ENCODE measurements at places on chromosomes 4 and X.

DNA sequence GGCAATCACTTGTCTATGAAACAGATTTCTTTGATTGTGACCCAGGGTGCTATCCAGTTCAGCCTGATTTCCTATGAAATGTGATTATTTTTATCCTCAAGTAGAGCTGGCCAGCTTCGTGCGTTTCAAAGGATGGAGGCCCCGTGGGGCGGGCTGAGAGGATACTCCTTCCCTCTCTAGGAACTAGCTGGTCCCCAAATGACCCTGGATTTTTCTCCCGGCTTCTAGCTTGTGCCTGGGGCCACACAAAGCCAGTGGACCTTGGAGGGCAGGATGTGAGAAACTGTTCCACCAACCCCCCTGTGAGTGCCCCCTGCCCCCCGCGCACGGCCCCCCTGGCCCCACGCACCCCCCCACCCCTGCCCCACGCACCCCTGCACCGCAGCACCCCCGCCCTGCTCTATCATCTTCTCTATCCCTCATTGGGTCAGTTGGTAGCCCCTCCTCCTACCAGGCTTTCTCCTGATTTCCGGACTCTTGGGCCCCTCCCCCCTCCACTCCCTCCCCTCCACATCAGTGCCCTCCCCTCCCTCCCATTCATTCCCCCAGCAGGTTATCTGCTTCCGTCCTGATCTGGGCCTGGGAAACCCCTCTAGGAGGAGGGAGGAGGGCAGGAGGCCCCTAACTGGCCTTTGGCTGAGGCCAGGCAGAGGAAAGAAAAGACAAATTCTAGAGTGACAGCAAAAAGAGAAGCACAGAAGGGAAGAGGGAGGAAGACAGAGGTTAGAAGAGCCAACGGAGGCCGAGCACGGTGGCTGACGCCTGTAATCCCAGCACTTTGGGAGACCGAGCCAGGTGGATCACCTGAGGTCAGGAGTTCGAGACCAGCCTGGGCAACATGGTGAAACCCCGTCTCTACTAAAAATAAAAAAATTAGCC, 3.3 kb downstream of the XPNPEP2 start:
- DNase-seq = no peak

- DNase-seq = no peak
These were observed 25.0 kb upstream of the SPP1 start for GRCh38 chr4:87950493-87950892.

DNA sequence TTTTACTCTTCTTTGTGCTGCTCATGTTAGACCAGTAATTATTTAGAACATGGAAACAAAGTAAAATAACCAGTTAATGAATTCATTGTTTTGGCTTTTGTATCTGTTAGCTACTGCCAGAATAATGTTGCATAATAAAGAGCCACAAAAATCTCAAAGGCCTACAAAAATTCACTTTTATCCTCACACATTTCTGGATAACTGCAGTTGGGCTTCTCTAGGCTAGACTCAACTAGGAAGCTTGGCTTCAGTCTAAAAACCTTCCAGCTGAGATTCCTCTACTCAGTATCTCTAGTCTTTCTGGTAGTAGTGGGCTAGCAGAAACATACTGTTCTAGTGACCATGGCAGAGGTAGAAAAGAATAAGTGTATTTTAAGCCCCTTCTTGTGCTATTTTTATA, 73.0 kb downstream of the FAT4 start:
- DNase-seq = no peak

DNA sequence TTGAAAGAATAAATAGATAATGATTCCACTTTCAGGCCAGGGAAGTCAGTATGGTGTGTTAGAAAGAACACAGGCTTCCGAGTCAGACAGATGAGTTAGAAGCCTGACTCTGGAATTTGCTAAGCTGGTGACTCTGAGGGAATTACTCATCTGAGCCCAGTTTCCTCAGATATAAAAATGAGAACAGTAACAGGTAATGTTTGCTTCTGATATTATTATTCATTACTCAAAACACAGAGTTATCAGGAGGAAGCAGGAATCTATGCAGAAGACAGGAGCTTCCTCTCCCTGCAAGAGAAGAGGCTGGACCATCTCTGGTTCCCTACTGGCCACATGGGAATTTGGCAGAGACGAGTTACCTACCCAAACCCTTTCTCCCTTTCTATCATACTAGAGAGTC, 163.1 kb downstream of the EVC2 start:
- DNase-seq = no peak

DNA sequence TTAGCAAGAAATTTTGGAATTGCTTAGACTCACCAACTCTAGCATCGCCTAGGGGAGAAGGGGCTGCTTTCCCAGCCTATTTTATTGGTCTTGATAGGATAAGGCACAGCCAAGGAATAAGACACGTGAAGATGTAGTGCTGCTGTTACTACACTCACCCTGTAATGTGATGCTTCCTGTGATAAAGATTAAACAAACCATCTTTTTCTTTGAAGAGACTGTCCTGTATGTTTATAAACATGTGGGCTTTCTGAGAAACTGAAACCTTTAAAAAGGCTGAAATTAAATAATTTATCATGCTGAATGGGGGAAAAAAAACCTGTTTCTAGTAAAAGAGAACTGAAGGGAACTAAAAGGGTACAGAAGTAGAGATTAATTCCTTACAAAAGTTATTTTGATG, 13.2 kb downstream of the TAPT1 start:
- no peak for DNase-seq

- no peak for DNase-seq
These were observed 146.8 kb downstream of the ENOX2 start for GRCh38 chrX:130756233-130756632.

DNA sequence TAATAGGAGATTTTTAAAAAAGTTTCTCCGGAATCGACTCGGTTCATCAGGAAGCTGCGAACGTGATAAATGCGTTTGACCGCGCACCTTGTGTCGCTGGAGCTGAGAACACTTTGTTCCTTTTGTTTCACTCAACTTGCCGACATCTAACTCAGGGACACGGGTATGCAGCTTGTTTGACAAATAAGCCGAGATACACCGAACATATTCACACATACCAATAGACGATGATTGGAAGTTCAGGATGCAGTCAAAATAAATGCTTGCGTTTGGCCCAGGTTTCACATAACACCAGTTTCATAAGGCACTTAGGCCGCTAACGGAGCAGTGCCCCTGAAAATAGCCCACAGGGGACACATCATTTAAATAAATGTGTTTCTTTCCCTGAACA, 932 bp upstream of the SHISA3 start:
- DNase-seq = no peak

Measured in naive thymus-derived CD8-positive, alpha-beta T cell (primary cell).